Activated B cell treated with CpG ODN at 0.5 μM for 24 hours (primary cell): ENCODE measurements at places on chromosomes 2 and 18. TPM values are rescaled to one million over a fixed set of nuclear protein-coding genes. Genes with fewer than 3 reads are reported as not detected.

CHRNA1 gene
- not detected in 2 replicates for total RNA-seq

GRCh38 chr2:46303822-46304221 is 6.6 kb downstream of the EPAS1 start:
- DNase-seq = no peak

GRCh38 chr2:229477269-229477755 is 206.2 kb upstream of the PID1 start:
- DNase-seq = no peak

GRCh38 chr2:240511351-240512108 is 46.3 kb downstream of the ANKMY1 start:
- DNase-seq = no peak

PLB1 gene
- total RNA-seq = 0.05 and 0.64 TPM in 2 replicates

- DNase-seq = no peak
Measured at GRCh38 chr2:161173541-161174194, 13.4 kb downstream of the TANK start.

DNA sequence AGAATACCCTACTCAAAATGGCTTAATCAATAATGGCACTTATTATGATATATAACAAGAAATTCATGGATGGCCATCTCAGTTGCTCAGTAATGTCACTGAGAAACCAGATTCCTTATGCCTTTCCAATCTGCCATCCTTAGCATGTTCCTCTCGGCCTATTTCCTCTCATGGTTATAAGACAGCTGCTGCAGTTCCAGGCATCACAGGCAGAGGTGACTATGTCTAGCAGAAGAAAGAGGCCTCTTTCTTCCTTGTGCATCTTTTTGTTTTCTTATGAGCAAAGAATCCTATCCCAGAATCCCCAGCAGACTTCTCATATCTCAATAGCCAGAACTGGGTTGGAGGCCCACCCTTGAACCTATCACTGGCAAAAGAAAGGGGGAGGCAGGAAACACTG is 310.6 kb upstream of the SPRED2 start:
- no peak for DNase-seq

- no peak for DNase-seq
Measured at GRCh38 chr18:60044290-60045006, 144.7 kb downstream of the PMAIP1 start.

DNA sequence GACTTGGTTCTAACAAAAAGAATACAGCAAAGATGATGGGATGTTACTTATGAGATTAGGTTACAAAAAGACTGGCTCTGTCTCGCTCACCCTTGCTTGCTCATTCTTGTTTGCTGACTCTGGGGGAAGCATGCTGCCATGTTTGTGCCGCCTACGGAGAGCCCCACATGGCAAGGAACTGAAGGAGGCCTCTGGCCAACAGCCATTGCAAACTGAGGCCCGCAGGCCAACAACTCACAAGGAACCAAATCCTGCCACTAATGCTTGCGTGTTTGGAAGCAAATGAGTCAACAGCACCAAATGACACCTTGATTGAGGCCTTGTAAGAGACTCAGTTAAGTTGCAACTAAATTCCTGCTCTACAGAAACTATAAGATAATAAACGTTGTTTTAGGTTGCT is 297.6 kb upstream of the STON1 start:
- DNase-seq = no peak

TUBA3E gene
- total RNA-seq = not detected in 2 replicates

FAM237A gene
- not detected in 2 replicates for total RNA-seq

DNA sequence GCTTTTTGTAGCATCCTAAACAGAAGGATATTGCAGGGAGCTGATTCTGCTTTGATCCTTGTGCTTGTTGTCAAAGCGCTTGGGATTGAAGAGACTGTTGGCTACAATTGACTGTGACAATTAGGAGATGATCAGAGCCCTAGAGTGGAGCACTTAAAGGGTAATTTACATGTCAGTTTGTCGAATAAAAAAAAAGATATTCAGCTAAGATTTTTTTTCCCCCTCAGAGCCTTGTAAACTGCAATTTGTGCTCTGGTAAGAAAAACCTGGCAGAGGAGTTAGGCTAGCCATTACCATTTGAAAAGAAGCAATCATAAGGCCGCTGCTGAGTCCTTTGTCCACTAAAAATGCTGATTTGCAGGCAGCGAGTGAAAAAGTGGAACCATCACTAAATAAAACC is 47.8 kb upstream of the ZEB2 start:
- no peak for DNase-seq

DNA sequence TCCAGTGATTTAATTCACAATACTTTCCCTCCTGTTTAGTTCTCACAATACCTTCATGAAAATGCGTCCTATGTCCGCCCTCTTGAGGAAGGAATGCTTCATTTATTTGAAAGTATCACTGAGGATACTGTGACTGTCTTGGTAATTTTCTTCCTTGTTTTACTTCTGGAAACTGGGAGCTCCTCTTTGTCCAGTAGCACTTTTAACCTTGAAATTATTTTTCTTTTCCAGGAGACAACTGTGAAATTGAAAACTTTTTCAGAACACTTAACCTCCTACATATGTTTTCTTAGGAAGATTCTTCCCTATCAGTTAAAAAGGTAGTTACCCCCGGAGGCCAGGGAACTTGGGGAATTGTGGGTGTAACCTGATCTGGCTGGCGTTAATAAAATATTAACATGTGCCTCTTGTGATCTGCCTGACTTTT is 58.9 kb upstream of the STON1 start:
- no peak for DNase-seq

SCYGR2 gene
- not detected in 2 replicates for total RNA-seq

DNA sequence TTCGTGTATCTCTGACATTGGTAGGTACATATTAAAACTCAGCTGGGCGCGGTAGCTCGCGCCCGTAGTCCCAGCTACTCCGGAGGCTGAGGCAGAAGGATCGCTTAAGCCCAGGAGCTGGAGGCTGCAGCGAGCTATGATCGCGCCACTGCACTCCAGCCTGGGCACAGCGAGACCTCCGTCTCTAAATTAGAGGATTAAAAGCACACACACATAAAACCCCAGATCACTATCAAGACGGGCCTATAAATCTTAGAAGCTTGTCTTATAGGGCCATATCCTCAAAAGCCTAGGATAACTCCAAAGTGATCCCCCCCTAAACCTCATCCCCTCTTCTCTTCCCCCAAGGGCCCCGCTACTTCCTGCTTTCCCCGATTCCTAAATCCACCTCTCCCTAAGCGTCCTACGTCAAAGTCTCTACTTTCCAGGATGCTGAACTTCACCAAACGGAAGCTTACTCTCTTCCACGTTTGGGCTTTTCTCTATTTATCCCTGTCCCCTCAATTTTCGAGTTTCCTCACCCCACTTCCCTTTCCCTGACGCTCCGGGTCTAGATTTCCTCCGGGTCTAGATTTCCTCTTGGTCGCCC is 707 bp downstream of the KRCC1 start:
- no peak for DNase-seq

DNA sequence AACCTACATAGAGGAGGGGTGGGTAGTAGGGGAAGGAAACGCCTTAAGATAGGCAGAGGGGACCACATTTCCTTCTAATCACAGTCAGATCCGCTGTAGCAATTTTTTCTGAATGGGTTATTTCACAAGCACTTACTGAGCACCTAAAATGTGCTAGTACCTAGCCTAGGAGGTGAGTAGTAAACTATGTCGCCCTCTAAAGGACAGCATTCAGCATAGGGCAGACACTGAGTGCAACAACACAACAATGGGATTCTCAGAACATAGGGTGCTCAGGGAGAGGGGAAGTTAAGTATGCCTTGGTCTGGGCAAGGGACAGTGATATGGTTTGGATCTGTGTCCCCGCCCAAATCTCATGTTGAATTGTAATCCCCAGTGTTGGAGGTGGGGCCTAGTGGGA is 166.1 kb upstream of the RAB6C start:
- DNase-seq = no peak
